ENCODE measurements at places on chromosomes 2 and 18.
A peak's percentile ranks its signal among the peaks of the same experiment; 100 is the strongest.

DNA sequence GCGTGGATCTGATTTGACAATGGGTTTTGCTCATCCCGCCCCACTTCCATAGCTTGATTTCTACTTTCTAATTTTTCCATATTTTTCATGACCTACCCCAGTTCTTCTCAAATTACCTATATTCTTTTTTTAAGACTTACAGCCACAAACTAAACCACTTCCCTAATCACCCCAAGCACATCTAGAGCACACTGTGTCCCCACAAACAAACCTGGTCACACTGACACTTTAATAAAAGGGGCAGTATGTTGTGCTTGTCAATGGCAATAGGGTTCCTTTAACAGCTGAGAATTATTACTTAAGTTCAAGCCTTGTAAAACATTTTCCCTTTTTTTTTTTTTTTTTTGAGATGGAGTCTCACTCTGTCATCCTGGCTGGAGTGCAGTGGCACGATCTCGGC lies 47.1 kb downstream of the MREG start:
- no peak for DNase-seq

DNA sequence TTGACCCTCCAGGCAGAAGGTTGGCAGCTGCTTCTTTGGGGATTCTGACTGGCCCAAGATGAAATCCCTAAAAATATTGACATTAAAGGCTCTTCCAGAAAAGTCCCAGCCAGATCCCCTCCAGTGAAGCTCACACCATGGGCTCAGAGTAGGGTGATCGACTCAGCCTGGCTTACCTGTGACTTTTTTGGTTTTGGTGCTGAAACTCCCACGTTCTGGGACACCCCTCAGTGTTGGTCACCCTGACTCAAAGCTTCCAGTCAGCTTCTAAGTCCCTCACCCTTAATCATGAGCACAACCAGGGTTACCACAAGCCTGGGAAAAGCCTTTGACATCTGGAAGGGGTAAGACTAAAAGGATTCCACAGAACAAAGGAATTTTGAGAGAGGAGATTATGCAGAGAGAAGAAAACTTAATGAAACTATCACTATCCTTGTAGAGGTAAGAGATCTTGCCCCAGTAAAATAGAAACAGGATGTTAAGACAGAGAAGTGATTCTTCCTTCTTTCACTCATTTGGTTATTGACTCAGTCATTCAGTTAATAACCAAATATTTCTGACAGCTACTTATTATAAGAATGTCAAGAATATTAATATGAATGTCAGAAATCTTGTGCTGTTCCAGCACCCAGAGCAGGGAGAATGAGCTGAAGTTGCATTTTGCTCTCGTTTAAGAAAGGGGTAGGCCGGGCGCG lies 66.8 kb upstream of the SEC11C start:
- DNase-seq, result no peak

DNA sequence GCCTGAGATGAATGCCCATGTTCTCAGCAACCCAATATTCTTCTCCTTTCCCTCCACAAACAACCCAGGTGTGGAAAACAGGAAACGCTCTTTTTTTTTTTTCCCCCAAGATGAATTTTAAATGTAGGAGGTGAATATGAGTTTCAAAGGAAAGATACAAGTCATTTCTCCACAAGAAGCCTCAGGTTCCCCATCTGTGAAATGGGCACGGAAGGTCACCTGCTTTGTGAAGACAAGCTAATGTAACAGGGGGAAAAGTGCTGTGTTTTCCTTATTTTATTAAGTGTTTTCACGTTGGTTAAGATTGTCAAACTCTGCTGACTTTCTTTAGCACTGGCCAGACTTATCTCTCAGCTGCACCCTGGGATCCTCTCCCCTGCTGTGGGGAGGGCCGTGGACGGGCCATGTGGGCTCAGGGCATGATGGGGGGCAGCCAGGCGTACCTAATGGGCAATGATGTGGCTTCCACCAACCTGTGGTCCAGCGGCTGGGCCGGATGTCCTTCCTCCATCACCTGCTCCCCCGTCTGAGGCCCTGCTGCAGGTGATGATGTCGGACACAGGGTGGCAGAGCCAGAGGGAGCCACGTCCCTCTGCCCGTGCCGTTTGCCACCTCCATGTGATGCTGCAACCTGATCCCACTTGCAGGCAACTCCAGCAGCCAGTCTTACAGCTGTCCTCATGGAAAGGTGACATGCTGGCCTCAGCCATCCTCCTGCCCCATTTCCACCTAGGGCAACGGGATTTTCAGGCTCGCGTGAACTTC lies 130.0 kb upstream of the PXDN start:
- DNase-seq, result no peak

DNA sequence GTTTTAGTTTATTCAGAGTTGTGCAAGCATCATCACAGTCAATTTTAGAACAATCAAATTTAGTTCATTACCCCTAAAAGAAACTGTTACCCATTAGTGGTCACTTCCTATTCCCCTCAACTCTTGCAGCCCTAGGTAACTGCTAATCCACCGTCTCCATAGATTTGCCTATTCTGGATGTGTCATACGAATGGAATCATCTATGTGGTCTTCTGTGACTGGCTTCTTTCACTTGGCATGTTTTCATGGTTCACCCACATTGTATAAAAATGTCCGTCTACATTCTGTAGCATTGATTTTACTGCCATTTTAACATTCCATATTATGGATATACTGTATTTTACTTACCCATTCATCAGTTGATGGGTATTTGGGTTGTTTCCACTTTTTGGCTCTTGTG lies 5.3 kb upstream of the CEP68 start:
- no peak for DNase-seq

DNA sequence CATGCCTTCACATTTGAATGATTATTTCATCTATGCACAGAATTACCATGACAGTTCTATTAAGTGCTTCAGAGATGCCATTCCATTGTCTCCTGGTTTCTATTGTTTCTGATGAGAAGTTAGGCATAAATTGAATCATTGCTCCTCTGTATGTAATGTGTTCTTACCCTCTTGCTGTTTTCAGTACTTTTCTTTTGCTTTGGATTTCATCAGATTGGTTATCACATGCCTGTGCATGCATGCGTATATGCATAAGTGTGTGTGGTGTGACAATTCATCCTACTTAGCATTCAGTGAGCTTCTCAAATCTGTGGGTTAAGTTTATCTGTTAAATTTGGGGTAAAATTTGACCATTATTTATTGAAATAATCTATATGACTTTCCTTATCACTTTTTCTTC lies 263.3 kb upstream of the RND3 start:
- DNase-seq, result no peak

DNA sequence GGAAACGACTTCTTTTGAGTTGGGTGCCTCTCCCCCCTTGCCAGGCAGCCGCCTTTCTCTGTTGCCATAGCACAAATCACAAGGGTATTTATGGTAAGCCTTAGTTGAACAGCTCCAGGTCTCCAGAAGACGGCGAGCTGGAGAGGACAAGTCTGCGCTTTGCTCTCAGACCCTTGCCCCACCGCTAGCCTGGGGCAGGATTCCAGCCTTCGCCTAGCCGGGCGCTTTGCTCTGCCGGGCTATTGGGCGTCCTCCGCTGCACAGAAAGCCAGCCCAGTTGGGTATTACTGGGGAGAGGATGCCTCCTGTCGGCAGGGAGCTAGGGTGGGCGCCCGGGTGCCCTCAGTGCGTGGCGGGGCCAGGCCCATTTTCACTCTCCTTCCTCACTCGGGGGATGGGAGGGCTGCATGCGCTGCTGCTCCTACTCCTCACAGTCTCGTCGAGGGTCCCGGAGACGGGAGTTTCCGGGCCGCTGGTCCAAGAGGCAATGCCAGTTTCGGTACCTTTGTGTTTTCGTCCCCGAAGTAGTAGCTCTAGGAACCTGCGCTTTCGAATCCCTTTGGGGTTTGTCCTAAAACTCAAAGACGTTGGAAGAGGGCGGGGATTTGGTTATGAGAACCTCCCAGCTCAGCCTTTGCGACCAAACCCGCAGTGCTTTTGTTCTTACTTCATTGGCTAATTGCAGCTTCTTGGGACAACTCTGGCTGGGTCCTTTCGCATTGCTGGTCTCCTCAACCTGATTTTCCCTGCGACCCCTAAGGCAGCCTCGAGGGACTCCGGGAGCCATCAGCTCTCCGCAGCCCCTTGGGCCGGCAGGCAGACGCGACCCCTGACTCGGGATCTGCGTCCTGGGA lies 3.6 kb upstream of the DLX2 start:
- no peak for DNase-seq

DNA sequence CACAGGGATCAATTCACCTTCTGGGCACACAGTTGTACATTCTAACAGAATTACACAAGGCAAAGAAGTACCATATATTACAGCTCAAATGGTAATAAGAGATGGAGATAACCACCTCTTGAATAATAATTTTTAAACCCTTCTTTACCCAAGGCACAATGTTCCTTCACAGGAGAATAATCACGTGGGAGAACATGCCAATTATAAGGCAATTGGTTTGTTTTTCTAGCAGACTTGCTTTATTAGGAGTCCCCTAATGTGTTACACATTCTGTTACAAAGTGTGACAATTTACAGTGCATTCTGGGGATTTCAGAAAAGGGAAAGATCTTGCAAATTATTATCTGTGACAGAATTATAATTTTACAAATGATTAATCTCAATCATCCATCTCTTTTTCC lies 380.3 kb downstream of the RND3 start:
- DNase-seq, result no peak

- DNase-seq, result no peak
Observed at GRCh38 chr2:181805228-181806038, 86.1 kb upstream of the ITPRID2 start.

- no peak for DNase-seq
Observed at GRCh38 chr2:238506371-238507068, 79.8 kb downstream of the ASB1 start.

- no peak for DNase-seq
Observed at GRCh38 chr2:119517433-119517832, 6.8 kb downstream of the SCTR start.

DNA sequence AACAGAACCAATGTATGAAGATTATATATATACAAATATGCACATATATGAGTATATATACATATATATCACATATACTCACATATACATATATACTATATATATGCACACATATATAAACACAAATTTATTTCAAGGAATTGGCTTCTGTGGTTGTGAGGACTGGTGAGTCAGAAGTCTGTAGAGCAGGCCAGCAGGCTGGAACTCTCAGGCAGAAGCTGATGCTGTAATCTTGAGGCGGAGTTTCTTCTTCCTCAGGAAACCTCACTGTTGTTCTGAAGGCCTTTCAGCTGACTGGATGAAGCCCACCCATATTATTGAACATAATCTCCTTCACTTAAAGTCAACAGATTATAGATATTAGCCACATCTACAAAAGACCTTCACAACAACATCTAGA lies 143.9 kb upstream of the CREB1 start:
- DNase-seq, result no peak

DNA sequence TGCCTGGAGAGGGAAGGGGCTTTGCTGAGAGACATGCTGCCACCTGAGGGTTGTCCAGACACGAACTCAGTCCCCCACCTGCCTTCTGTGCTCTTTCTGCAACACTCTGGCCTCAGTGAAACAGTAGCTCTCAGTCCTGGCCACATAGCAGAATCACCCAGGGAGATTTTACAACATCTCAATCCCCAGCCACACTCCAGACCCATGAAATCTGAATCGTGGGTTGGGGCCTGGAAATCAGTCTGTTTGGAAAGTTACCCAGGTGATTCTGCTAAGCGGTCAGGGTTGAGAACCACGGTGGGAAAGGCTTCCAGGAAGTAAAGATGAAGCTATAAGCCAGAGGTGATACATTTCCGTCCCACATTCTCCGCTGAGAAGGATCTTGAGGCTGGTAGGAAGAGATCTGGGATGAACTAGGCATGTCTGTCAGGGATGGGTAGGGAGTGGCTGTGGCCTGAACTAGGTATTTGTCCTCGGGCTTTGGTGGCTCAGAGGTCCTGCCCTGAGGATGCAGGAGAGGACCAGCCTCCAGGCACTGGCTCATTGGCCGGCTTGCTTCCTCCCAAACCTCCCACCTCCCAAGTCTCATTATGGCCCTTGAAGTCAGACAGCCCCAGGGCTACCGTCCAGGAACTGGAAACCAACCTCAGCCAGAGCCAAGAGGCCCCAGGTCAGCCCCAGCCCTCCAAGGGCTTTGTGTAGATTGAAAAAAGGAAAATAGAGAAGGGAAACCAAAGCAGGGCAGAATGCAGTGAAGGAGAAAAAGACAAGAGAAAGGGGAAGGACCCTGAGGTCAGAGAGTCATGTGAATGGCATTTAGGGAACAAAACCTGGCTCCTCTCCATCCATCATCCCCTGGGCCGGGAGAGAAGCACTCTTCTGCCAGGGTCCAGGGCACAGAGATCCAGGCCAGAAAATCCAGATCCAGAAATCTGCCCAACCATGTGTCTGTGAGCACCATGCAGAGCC lies 119.6 kb downstream of the ZFP36L2 start:
- DNase-seq, result peak; percentile 58

GRCh38 chr2:118609138-118609537 lies 238.3 kb downstream of the EN1 start:
- no peak for DNase-seq

DNA sequence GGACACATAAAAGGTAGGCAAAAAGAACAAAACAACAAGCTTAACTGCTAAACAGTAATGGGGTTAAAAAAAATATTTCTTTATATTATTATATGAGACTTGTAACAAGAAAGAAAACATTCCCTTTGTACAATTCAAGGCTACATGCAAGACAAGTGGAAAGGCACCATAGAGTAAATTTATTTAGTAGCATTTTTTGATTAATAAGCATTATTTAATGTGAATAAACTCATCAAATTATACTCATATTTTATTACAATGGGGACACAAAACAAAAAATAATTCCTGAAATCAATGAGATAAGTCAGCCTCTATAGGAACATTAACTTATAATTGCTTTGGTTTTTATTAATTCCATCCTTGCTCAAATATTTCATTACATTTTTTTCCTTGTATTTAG lies 809.2 kb downstream of the ERBB4 start:
- no peak for DNase-seq

DNA sequence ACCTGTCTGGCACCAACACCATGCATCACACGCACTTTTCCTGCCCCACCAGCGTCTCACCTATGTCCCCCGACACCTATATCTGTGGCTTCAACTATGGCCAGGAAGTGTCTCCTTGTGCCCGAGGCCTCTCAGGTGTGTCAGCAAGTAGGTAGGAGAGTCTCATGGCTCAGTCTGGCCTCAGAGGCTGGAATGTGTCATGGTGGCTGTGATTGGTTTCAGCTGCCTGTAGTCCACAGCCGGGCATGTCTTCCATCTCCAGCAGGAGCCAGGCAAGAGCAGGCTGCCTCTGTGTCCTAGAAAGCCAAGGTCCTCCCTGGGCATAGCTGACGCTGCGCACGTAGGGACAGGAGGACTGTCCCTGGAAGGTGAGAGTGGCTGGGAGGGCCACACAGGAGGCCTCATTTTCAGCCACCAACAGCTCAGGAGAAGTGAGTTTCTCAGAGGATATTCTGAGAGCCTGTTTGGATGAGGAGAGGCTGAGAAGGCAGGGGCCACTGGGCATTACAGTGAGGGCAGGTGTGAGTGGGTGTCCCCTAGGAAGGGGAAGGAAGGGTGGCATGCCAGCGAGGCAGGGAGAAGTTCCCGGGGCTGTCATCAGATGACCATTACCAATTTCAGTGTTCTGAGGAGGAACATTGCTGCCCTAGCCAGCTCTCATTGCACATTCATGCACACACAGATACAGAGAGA lies 47.2 kb downstream of the SDC1 start:
- DNase-seq, result no peak

- no peak for DNase-seq
Observed at GRCh38 chr2:74747411-74748080, 86.4 kb upstream of the HK2 start.

All from hippocampal formation (tissue), 2 donors.